NT2/D1 (cell line): ENCODE measurements at places on chromosomes 11 and 22.

- no peak for DNase-seq
Measured at GRCh38 chr11:12531681-12532080, 142.5 kb upstream of the TEAD1 start.

GRCh38 chr11:104876861-104877431 is 21.3 kb downstream of the CASP12 start:
- no peak for DNase-seq

DNA sequence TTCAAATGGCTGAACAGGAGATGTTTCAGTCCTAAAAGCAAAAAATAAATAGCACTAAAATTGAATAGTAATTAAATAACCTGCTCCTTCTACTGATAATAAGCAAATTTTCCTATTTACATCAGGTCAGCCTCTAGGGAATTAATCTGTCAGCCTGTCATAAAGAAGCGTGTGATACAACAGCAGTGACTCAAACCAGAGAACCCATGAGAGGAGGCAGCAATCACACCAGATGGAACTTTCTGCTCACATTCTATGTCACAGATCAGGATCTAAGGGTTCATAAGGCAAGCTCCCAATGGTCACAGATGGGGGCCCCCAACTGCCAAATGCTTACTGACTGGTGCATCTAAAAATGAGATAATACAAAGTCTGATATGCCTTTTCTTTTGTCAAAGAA is 41.1 kb downstream of the RBFOX2 start:
- no peak for DNase-seq

GRCh38 chr22:31276426-31277167 is 15.7 kb downstream of the PIK3IP1 start:
- no peak for DNase-seq

DNA sequence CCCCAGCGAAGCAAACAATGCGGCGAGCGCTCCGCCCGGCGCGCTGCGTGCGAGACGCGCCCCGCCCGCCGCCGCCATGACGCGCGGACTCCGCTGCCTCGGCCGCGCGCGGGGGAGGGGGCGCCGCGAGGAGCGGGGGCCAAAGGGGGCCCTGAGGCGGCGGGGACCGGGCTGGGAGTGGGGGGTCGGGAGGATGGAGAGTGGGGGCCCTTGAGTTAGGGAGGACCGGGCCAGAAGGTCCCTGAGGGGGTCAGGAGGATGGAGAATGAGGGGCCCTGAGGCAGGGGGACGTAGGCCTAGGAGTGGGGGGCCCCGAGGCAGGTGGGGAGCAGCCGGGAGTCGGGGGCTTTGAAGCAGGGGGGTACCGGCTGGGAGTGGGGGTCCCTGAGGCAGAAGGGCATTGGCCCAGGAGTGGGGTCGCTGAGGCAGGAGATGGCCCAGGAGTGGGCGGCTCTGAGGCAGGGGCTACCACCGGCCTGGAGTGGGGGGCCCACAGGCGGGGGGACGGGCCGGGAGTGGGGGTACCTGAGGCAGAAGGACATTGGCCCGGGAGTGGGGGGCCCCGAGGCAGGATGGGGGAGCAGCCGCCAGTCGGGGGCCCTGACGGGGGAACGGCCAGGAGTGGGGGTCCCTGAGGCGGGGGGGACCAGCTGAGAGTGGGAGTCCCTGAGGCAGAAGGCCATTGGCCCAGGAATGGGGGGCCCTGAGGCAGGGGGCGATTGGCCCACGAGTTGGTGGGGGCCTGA is at the start of gene BRD1:
TSS of gene BRD1 (minus strand) at position 21 of the 746 bp plus-strand sequence. CDS start 3,556 bp downstream, outside the sequence.
- no peak for DNase-seq

DNA sequence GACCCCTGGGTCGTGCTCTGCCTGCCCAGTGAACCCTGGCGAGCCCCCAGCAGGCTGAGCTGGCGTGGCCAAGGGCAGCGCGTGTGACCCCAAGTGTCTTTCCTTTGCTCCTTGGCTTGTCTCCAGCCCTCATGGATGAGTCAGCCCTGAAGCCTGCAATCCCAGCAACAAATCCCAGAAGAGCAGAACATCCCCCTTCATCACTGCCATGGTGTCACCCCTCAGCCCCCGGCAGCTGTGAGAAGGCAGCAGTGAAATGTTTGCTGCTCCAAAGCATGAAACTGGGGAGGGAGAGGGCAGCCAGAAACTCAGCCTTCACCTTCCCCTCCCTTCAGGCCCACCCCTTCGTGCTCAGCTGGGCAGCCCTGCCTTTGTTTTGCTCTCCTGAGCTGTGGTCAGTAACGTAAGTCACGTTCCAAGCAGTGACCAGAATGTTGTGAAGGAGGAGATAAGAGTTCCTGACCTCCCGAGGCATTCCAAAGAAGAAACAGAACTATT is 29.8 kb downstream of the ADAMTS15 start:
- peak; percentile 9 for DNase-seq

DNA sequence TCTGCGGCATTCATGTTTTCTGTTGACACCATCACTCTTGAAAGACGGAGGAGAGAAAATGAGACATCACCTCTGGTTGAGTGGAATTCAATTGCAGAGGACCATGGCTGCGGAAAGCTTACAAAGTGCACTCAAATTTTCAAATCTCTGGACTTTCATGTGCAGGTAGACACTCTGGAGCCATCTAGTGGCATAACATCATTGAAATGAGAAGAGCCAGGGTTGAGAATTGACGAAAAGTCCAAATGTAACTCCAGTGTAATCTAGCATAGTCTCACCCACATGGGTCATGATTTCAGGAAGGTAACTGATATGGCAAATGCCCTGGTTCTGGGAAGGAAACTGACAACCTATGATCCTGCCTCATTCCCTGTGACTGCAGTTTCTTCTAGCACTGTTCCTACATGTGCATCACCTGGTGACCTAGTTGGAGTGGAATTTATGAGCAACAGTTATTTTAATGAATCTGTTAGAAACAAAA is 687.8 kb downstream of the KCNA4 start:
- DNase-seq, result no peak

- no peak for DNase-seq
Measured at GRCh38 chr11:43074810-43075209, 237.0 kb upstream of the API5 start.

DNA sequence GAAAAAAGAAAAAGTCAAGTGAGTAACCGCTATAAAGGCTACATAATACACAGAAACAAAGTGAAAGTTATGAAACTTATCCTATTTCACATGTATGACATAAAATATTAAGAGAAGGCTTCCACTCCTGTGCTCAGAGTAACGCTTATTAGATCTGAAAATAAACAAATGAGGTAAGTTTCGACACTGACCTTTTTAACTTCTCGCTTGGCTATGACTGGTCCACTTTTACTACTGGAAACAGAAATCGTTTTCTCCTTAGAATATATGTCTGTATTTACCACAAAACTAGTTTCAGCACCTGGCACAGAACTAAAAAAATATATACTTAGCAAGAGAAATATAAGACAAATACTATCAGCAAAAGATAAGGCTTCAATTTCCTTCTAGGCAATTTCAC is 16.4 kb downstream of the FNBP4 start:
- no peak for DNase-seq

DNA sequence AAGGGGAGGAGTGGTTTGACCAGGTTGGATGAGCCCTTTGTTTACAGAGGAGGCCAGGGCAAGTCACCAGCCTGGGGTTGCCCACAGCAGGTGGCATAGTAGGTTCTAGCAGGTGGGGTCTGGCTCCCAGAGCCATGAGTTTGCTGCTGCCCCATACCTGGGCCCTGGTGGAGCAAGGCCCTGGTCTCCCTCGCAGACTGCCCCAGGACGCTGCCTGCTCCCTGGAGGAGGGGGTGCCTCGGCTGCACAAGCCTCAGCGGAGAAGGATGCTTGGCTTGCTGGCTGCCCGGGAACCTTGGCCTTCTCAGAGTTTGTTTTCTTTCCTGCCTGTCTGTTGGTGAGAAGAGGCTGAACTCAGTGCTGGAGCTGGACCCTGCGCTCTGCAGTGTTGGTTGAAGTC is 54.9 kb downstream of the LRP5 start:
- DNase-seq, result no peak

GRCh38 chr11:126083829-126084607 is 21.4 kb upstream of the CDON start:
- no peak for DNase-seq

GRCh38 chr11:62169448-62169847 is 20.6 kb upstream of the SCGB1D1 start:
- no peak for DNase-seq

GRCh38 chr22:41177622-41178424 is 27.3 kb upstream of the L3MBTL2 start:
- DNase-seq, result no peak

GRCh38 chr11:43751726-43752125 is 71.2 kb downstream of the HSD17B12 start:
- DNase-seq, result no peak

DNA sequence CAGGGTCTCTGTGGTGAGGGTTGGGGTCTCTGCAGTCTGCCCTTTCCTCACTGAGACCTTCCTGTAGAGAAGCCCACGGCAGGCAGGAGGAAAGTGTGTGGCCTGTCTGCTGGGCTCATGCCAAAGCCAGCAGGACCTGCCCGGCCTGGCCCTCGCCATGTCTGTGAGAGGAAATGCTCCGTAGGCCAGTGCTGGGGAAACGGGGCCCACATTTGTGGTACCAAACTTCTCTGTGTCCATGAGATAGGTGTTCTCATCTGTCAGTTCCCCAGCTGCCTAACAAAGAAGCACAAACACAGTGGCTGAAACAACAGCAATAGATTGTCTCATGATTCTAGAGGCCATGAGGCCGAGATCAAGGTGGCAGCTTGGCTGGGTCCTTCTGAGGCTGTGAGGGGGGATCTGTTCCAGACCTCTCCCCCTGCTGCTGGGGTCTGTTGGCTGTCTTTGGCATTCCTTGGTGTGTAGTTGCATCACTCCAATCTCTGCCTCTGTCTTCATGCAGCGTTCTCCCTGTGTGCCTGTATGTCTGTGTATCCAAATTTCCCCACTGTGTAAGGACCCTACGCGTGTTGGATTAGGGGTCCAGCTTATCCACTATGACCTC is 772.5 kb downstream of the TBC1D22A start:
- DNase-seq, result no peak

DNA sequence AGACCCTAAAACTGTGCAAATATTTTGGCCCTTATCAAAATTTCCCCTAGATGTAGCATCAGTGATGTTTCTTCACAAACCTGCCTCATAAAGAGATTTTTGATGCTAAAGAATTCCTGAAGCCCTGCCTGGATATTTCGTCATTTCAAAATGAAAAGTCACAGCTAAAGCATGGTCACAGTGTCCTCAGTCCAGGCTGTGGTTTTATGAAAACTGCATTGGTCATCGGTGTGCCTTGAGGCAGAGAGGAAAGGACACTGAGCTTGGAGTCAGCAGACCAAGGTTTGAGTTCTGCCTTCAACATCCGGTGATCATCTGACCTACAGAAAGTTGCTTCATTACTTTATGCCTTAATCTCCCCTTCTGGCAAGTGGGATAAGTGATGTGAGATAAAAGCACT is 34.8 kb upstream of the ALKBH3 start:
- DNase-seq, result no peak

- no peak for DNase-seq
Measured at GRCh38 chr11:76806608-76807205, 23.6 kb downstream of the TSKU start.

DNA sequence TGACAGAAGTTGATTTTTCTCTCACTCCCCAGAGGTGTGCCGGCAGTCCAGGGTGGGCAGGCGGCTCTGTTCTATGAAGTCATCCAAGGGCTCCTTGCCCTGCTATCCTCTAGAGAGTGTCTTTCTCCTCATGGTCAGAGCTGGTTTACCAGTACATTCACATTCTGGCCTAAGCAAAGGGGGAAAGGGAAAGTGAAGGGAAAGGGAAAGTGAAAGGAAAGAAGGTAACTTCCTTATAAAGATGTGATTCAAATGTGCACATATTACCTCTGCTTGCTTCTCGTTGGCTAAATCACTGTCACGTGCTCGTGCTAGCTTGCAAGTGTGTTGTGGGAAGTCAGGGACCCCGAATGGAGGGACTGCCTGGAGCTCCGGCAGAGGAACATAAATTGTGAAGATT is 2.9 kb upstream of the HTATIP2 start:
- no peak for DNase-seq

DNA sequence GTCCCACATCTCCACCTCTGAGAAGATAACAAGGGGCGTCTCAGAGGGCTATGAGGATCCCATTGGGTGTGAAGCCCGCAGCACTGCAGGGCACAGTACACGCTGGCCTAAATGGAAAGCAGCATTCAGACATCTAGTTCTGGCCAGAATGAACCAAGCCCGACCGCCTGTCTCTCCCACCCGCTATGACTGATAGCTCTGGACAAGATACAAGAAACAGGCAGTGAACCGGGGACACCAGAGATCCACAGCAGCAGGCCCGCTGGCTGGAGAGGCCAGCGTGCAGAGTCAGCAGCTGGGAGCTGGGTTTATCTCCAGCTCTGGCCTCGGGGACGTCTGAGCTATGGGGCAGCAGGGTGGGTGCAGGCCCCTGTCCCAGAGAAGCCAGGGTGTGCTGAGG is 9.6 kb downstream of the CERK start:
- DNase-seq, result no peak
